ENCODE measurements at places on chromosomes 4 and X.

GRCh38 chr4:148776941-148777340 is 334.7 kb upstream of the NR3C2 start:
- DNase-seq = no peak

- DNase-seq = peak; percentile 33
Observed at GRCh38 chrX:128975745-128976144, 547.5 kb downstream of the SMARCA1 start.

DNA sequence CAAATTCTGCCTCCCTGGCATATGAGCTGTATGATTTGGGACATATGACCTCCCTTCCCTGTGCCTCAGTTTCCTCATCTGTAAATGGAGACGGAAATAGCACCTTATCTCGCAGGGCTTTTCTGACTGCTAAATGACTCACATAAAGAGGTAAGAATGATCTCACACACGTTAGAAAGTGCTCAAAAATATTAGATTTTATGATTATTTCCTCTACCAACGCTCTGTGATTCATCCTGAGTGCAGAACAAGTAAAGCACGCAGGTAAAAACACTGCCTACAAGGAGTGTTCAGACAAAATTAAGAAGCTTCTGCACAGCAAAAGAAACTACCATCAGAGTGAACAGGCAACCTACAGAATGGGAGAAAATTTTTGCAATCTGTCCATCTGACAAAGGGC is 21.1 kb downstream of the ACSL1 start:
- no peak for DNase-seq

DNA sequence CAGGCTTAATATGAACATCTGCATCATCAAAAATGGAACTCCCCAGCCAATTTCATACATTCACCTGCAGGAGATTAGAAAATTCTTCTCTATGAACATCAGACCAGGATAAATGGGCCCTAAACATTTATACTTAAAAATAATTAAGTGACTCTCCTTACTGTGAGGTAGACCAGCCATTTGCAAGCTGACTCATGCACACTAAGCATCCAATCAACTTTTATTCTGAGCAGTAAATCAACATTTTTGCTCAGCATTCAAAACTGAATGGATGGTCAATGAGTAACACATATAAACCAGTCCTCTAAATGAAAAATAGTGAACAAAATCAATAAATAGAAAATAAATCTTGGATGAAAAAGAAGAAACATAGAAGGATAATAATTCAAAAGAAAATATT is 19.9 kb upstream of the PCDH10 start:
- DNase-seq = no peak

DNA sequence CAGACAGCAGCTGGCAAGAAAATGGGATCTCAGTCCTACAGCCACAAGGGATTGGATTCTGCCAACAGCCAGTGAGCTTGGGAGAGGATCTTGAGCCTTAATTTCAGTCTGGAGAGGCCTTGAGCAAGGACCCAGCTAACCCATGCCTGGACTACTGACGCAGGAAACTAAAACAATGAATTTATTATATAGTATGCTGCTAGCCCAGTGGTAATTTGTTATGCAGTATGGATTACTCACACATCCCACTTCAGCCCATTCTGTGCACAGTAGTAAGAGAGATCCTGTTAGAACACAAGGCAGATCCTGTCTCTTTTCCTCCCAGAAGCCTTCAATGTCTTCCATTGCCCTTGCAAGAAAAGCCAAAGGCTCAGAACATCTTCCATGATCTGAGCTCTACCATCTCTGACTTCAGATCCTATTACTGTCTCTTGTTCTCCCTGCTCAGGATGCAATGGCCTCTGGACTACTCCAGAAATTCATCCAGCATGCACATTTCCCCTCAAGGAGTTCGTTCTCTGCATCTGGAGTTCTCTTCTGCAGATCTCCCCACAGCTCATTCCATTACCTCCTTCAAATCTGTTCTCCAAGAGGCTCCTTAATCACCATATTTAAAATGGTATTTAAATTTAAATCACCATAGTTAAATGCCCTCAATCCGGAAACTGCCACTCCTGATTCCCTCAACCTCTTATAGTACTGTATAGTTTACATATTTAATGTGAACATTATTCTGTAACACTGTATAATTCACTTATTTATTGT is 27.6 kb downstream of the SMIM20 start:
- no peak for DNase-seq

DNA sequence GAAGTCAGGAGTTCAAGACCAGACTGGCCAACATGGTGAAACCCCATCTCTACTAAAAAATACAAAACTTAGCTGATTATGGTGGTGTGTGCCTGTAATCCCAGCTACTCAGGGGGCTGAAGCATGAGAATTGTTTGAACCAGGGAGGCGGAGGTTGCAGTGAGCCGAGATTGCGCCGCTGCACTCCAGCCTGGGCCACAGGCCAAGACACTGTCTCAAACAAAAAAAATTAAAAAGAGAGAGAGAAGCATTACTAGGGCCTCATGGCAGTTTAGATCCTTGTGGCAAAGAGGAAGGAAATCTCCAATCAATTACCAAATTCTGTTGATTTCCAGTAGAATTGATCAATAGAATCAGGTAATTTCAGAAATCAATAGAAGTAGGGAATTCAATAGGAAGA is 16.8 kb upstream of the SLC34A2 start:
- DNase-seq = no peak

DNA sequence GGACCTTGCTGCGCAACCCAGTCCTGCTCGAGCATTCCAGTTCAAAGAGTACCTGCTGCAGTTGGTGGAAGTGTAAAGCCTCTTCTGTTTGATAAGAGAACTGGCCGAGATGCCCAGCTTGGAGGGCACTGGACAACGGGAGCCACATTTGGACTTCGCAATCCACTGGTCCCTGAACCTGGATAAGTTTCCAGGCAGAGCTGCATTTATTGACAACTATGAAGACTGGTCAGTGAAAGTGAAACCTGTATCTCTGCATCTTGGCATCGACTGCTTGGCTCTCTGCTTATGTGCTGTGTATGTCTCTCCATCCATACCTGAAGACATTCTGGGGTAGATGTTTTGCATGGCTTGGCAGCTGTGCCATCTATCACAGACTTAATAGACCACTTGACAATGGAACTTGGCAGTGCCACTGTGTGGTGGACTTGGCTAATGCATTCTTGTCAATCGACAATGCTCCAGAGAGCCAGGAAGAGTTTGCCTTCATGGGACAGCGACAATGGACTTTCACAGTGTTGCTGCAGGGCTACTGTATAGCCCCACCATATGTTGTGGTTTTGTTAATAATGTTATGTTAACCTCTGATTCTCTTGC is 43.5 kb upstream of the ZBTB33 start:
- DNase-seq = no peak

GRCh38 chr4:161919442-161920220 is 244.2 kb downstream of the FSTL5 start:
- DNase-seq = no peak

- DNase-seq = no peak
Observed at GRCh38 chr4:717601-718320, 12.1 kb downstream of the PCGF3 start.

GRCh38 chr4:658681-659667 is 15.1 kb downstream of the ATP5ME start:
- DNase-seq = no peak

DNA sequence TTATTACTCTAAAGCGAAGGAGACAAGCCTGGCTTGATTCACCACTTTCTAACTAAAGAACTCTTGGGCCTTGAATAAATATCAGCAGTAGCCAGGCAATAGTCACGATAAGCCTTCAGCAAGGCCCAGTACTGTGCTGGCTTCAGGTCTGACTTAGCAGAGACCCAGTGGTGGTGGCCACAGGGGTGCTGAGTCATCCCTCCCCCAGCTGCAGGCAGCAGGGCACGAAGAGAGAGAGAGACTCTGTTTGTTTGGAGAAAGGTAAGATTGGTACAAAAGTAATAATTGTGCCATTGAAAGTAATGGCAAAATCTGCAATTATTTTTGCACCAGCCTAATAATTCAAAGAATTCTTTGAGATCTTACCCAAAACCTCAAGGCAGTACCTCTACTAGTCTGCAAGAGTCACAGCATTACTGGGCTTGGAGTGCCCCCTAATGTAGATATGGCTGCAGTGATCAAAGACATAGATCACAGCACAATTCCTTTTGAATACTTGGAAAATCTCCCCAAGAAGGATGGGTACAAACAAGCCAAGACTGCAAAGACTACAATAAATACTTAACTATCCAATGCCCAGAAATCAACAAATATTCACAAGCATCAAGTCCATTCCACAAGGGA is 159.5 kb upstream of the USP38 start:
- DNase-seq = peak; percentile 58

DNA sequence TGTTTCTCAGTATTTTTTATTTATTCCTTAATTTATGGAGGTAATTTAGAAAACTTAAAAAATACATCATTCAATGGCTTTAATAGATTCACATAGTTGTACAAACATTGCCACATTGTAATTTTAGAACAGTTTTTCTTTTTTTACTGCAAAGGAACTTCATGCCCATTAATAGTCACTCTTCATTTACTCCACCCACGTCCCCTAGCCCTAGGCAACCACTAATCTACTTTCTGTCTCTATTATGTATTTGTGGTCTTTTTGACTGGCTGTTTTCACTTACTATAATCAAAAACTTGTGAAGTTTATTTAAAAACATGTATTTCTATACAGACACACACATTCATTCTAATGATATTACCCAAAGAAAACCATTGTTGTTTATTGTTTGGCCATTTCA is 664.8 kb downstream of the GRID2 start:
- no peak for DNase-seq

DNA sequence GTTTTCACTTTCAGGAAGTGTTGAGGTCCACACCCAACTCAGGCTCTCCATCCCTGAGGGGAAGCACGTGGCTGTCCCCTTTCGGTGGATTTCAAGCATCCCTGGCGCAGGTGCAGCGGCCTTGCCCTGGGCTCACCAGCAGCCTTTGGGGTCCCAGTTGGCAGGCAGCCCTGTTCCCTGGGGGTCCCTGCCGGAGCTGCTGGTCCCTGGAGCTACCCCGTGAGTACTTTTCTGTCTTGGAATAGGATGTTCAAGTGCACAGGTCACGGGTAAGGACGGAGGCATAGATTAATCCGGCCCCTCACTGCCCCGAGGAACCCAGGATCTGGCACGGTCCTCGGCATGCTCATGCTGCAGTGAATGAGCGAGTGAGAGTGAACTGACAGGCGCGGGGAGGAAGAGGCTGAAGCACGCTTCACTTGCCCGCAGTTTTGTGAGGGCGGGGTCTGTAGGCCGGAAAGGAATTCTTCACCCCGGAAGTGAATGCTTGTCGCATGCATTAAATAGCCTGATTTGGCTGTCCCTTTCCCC is 117.2 kb upstream of the FAT1 start:
- DNase-seq = no peak

DNA sequence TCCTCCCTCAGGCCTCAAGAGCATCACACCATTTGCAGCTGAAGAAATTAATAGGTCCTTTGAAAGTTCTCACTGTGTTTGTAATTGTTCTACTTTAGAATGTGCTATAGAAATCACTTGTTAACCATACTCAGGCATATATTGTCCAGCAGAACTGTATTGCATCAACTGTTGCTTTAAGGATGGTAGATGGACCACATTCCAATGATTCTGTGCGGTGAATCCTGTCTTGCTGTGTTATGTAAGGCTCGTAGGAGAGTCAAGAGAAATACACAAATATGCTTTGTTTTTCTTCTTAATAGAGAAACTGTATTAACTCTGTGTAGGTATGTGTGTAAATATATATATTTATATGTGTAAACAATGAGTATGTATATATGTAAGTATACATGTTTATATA is 6.3 kb upstream of the ADGRA3 start:
- DNase-seq = no peak

GRCh38 chr4:77703666-77704065 is 98.0 kb downstream of the CXCL13 start:
- no peak for DNase-seq

DNA sequence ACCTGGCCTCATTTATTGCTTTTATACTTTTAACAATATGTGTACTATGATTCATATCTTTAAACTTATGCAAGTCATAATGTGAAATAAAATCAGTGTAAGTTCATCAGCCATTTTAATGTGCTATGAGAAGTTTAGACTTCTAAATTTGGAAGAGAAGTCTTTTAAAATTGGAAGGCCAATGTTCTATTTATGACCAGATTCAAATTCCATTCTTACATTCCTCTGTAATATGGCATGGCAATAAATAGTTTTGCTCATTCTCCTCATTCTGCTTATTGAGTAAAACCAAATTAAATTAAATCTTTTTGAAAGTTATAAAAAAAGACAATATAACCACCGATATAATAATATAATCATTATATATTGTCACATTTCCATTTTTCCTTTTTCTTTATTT is 126.2 kb downstream of the SORBS2 start:
- no peak for DNase-seq

DNA sequence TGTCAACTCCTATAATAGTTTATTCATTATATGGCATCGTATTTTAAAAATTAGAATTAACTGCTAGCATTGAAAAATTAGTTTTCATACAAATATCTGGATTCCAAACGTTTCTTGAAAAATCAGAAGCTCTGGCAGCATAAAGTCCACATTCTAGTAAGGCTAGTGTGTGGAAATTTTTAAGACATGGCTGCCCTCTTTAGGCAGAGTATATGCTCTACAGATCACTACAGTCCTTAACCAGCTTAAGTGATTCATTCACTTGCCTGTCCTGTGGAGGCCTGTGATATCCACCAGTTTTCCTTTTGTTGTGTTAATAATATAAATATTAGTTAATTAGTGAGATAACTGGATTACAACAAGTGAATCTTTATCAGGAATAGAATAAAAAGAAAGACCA is 287.2 kb downstream of the OPHN1 start:
- DNase-seq = peak; percentile 32

GRCh38 chr4:138919094-138919936 is 96.3 kb upstream of the NOCT start:
- peak; percentile 75 for DNase-seq

GRCh38 chr4:52979821-52980590 is 117.9 kb downstream of the RASL11B start:
- DNase-seq = no peak

DNA sequence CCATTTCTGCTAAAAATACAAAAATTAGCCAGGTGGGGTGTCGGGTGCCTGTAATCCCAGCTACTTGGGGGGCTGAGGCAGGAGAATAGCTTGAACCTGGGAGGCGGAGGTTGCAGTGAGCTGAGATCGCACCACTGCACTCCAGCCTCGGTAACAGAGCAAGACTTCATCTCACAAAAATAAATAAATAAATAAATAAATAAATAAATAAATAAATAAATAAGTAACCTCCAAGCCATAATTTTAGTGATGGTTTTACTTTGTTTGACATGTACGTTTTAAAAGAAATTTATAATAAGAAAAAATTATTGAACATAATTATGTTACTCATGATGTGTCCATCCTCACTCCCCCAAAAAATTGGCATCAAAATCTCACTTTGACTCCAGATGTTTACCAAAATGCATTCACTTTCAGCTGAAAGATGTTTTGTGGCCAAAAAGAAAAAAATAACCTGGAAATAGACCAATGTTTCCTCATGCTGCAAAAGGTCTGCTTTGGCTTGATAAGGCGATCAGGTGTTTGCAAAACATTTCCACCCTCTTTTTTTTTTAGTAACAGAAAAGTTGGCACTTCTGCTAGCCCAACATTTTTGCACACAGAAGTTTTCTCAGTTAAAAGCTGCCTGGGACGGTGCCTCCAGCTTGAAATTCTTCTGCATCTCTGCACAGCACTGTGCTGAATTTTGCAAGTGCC is 42.2 kb upstream of the DHRSX start:
- no peak for DNase-seq

GRCh38 chr4:113978561-113979147 is 793 bp downstream of the ARSJ start:
- no peak for DNase-seq

Measured in NB4 (cell line).